ENCODE measurements at places on chromosomes 3 and 15.

GRCh38 chr3:127831723-127832172, 9.4 kb upstream of the MGLL start:
- DNase-seq, result no peak

- DNase-seq, result peak; percentile 52
Observed at GRCh38 chr3:86702381-86702958, 288.5 kb downstream of the VGLL3 start.

GRCh38 chr3:191420771-191421170, 40.2 kb upstream of the PYDC2 start:
- no peak for DNase-seq

GRCh38 chr15:78307976-78308375, 8.6 kb upstream of the SKIC8 start:
- DNase-seq, result no peak

GRCh38 chr3:156761713-156762451, 64.3 kb upstream of the LEKR1 start:
- no peak for DNase-seq

DNA sequence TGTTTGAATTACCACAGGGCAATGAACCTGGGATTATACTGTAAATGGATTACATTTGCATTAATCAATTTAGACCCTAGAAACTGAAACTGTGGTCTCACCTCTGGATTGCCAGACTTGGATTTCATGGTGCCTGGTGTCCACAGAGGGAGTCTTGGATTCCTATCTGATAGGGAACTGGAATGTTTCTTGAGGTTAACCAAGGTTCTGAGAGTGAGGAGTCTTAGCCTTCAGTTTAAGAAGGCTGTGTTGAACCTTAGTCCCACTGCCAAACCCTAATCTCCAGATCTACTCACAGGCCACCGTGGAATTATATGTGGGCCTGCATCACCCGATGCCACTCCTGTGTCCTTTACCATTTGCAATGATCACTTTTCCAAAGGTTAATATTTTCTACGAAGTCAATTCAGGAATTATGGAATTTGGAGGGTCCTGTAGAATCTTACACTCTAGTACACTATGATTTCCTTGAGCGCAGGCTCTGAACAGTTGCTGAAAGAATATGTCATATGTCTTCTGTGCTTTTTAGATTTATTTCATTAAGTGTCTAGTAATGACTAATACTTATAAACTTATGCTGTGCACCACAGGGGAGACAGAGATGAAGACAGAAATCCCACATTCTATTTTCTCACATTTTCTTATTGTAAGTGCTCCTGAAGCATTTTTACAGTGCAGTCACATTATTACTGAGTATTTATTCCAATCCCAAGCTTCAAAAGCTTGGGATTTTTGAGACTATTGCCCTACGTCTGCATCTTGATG, 87.9 kb downstream of the EFL1 start:
- DNase-seq, result no peak

DNA sequence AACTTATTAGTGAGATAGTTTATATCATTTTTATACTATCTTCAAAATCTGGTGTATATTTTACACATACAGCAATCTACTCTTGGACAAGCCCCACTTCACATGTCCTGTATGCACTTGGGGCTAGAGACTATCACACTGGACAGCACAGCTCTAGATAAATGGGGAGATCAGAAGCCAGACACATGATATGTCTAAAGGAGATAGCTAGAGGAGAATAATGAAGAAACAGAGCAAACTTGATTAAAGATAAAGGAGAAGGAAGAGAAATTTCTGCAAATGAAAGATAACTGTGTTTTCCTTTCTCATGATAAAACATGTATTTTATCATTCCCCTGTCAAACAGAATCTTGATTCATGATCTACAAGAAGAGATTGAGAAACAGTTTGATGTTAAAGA, 13.0 kb downstream of the CPA3 start:
- no peak for DNase-seq

GRCh38 chr3:139975594-139976365, 40.8 kb downstream of the CLSTN2 start:
- DNase-seq, result no peak

GRCh38 chr3:119662604-119663373, 2.4 kb upstream of the POPDC2 start:
- no peak for DNase-seq

- DNase-seq, result no peak
Observed at GRCh38 chr3:175411946-175412345, 552.8 kb downstream of the NAALADL2 start.

GRCh38 chr3:182814419-182815062, 21.2 kb downstream of the ATP11B start:
- DNase-seq, result no peak

DNA sequence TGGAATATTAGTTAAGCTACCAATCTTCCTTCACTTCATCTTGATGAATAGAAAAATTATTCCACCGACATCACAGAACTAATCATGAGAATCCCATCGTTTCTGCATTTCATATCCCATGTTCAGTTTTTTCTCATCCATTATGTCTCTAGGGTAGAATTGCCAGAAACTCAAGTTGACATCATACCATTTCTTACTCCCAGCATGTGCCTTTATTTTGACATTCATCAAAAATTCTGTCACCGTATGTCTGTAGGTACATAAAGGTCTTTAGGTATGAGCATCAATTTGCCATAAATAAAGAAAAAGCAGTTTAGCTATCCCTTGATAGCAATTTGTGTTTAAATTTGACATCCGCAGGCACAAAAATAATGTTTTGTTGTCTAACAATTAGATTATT, 175.5 kb upstream of the ROBO2 start:
- no peak for DNase-seq

- no peak for DNase-seq
Observed at GRCh38 chr3:187939891-187940290, 194.6 kb upstream of the BCL6 start.

All from NCI-H1417 (cell line).